ENCODE measurements at places on chromosomes 5 and 9.

GRCh38 chr5:154646745-154647113 lies 108.4 kb upstream of the LARP1 start:
- DNase-seq, result peak; percentile 16

GRCh38 chr5:146645342-146645741 lies 129.4 kb upstream of the GPR151 start:
- DNase-seq, result no peak

- DNase-seq, result no peak
Measured at GRCh38 chr5:124729720-124730359, 16.6 kb downstream of the ZNF608 start.

GRCh38 chr5:142894749-142895148 lies 124.6 kb downstream of the ARHGAP26 start:
- DNase-seq, result no peak

- DNase-seq, result no peak
Measured at GRCh38 chr9:112295174-112295573, 38.2 kb downstream of the PTBP3 start.

DNA sequence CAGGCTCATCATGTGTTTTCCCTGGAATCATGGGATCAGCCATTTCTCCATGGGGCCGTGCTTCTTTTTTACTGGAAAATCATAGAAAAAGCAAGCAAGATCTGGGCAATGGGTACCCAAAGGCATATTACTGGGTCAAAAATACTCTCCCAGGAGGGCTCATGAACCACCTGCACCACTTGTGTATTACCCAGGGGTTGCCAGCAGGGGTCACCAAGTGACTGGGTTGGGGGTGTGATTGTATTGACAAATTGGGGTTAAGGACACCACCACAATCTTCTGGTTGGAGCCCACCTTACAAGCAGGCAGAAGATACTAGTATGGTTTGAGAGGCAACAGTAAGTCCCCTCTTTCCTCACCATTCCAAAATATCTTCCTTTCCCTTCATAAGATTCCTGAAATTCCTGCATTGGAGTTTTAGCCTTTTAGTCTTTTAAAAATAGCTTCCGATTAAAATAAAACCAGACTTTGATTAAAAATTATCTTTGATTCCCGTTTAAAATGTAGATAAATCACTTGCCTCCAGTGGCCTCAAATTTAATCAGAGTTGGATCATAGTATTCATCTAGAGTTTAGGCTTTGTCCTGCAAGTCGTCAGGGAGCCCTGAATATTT lies 603.3 kb downstream of the KIF4B start:
- DNase-seq, result peak; percentile 62

- DNase-seq, result no peak
Measured at GRCh38 chr9:18060269-18060934, 413.6 kb upstream of the ADAMTSL1 start.

GRCh38 chr5:65268525-65268924 lies 213.2 kb downstream of the ADAMTS6 start:
- no peak for DNase-seq
